ENCODE measurements at places on chromosomes 3 and 15. TPM values are rescaled to one million over a fixed set of nuclear protein-coding genes. Genes with fewer than 3 reads are reported as not detected.

- DNase-seq: peak; percentile 64
Measured at GRCh38 chr3:53709860-53710674, 136.2 kb downstream of the CHDH start.

DNA sequence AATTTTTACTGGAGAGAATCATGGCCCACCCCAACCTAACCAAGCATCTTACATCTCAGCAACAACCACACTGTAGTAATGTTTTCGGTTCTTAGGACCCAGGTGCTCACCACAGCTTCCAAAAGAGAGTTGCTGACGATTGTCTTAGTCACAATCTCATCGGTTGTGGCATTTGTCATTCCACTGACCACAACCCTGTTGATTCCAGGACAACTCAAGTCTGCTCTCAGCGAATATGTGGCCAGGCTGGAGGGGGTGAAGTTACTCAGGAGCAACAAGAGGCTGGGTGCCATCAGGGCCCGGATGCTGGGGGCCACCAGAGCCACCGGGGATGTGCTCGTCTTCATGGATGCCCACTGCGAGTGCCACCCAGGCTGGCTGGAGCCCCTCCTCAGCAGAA lies 25.9 kb downstream of the GALNT15 start:
- DNase-seq: no peak

LDHAL6B gene
- not detected for total RNA-seq

GRCh38 chr15:41810651-41811431 lies 17.1 kb upstream of the JMJD7 start:
- DNase-seq: no peak

DNA sequence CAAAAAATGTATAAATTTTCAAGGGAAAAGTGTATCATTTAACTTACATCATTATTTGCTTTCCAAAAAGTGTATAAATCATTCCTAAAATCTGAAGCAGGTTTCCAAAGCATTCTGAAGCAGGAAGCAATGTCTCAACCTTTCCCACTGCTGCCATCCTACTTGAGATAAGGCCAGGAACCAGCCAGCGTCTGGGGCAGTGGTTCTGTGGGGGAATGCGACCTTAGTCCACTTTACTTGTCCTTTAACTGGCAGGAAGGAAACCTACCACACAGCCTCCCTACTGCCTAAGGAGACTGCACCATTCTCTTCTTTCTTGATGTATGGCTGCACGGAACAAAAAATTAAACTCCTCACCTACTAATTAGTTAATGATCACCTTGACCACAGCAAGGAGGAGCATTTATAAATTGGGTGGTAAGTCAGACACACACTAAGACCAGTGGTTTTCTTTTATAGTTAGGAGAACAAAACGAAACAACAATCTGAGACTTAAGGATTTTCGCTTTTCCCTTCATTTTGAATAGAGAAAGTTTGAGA lies 3.7 kb downstream of the SORD start:
- no peak for DNase-seq

DNA sequence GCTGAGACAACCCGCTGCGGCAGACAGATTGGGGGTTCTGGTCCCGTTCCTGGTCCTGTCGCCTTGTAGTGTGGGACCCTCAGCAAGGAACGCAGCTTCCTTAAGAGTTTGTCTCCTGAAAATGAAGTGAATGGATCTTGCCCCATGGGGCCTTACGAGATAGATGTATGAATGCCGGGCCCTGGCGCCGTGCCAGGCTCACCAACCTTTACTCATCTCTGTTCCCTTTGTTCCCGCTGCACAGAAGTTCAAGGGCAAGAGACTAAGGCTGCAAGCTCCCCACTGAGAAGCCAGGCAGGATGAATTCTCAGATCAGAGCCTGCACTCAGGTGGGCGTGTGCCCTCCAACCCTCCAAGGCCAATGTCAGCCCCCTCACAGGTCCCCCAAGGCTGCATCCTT lies 162.7 kb upstream of the IQSEC1 start:
- DNase-seq: no peak

ALPK3 gene
- total RNA-seq: 0.13 TPM

CPOX gene
- total RNA-seq: 28.4 TPM

DNA sequence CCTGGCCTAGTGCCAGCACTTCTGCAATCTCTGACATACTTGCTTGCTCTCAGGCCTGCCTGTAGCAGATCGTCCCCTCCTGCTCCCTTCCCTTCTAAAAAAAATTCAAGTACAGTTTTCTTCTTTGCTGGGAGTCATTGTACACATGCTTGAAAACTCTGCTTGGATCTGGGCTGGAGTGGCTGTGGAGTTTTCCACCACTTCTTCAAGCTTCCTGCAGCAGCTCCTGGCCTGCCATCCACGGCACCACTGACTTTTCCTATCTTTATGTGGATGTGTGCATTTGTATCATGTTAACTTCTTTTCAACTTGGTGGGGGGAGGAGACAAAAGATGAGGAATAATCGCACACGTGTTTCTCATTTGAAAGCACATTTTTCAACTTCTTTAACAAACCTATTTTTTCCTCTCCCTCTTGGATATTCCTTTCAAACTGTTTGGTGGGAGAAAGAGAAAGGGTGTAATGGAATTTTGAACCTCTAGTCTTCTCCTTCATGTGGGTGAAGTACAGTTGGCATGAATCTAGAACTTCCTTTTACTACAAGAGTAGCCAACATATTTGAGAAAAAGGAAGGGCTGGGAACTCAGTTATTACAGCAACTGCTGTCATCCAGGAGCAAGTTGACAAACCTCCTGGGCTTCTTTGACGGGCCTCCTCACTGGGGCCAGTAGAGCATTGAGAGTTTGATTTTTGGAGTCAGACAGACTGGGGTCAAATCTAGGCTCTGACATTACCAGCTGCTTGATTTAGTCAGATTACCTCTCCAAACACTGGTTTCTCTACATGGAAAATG lies 61.2 kb upstream of the LRTM1 start:
- no peak for DNase-seq

- DNase-seq: peak; percentile 85
Measured at GRCh38 chr15:73700041-73700842, 16.1 kb downstream of the CD276 start.
